Urothelium cell line (cell line): ENCODE measurements at places on chromosomes 11 and 22.

DNA sequence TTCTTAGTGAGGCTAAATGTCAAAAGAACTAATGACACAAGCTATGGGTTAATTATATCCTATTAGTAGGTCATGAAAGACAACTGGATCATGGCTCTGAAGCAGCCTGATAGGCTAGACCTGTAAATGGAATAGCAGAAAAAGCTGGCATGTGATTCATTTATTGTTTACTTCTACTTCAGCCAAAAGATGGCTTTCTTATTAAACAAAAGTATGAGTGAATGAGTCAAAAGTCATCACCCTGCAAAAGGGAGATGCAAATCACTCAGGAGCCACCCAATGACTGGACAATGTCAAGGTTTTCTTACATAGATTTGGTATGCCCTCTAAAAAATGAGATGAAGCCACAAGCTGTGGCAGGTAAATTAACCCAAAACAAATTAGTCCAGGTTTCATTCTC lies 138.0 kb downstream of the TRPC6 start:
- DNase-seq: no peak

DNA sequence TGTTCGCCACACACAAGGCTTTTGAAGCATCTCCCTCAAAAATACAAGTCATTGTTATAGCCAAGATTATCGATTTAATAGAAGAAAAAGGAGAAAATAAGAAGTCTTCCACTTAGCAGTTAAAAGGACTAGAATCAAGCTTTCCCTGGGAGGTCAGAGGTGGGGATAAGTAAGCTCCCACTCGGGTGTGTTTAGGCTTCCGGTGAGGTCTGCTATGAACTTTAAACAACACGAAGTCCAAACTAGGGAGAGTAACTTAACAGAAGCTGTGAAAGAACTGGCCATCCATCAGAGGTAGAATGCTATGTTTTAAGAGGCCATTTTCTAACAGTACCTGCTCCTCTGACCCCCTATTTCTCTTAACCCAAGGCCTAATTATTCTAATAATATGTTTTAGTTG lies 91.4 kb upstream of the APOA1 start:
- DNase-seq: no peak

DNA sequence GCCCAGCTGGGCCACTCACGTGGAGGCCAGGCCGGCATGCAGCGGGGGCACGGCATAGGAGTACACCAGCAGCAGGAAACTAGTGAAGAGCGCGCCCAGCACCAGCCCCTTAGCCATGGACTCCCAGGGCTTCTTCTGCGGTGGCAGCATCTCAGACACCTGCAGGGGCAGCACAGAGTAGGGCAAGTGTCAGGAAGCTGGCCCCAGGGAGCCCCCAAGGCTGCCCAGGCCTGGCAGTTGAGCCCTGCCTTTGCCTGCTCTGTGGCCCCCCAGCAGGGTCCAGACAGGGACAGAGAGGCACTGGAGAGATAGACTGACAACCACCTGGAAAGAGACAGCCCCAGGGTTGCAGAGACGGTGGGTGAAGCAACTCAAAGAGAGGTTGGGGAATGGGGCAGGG lies 10.7 kb upstream of the SEC14L6 start:
- no peak for DNase-seq

DNA sequence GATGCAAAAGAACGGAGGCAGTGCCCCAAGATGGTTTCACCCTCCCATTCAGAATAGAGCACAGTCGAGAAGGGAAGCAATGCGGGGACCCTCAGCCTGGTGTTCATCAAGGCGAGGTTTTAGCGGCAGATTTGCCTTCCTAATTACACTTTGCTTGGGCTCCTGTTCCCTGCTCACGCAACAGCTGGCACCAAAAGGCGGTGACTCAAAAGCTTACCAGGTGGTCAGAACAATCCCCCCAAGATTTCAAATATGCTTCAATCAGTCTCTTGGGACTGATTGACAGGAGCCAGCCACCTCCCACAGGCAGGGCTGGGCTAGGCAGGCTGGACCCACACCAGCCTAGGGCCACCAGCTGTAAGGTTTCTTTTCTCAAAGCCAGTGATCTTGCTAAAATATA lies 14.2 kb downstream of the IGSF9B start:
- no peak for DNase-seq

DNA sequence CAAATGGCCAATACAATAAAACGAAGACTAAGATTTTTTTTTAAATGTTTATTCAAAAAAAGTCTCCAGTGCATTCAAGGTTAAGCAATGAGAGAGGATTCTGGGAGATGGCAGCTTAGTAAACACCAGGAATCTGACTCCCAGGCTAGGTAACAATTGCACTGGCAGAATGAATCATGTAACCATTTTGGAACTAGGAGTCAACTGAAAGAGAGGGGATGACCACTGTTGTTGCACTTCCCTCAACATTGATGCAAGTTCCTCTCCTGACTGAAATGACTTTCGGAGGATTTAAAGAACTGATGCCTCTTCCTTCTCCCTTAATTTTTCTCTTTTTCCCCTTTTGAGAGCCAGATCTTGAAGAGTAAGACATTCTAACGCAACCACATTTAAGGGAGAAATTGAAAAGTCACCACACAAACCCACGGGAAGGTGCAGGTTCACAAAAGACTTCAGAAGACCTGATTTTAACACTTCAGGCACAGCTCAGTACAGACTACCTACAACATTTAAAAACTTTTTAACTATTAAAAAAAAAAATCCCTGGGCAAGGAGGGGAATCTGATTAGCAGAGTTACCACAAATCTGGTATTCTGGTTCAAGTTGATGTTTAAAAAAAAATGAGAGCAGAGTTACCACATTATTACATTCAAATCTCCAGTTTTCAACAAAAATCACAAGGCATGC lies 56.8 kb downstream of the FCHSD2 start:
- no peak for DNase-seq

- DNase-seq: peak; percentile 58
Observed at GRCh38 chr11:128831174-128832120, 35.6 kb downstream of the KCNJ1 start.

GRCh38 chr11:63553759-63554158 lies 9.4 kb downstream of the PLAAT2 start:
- no peak for DNase-seq

DNA sequence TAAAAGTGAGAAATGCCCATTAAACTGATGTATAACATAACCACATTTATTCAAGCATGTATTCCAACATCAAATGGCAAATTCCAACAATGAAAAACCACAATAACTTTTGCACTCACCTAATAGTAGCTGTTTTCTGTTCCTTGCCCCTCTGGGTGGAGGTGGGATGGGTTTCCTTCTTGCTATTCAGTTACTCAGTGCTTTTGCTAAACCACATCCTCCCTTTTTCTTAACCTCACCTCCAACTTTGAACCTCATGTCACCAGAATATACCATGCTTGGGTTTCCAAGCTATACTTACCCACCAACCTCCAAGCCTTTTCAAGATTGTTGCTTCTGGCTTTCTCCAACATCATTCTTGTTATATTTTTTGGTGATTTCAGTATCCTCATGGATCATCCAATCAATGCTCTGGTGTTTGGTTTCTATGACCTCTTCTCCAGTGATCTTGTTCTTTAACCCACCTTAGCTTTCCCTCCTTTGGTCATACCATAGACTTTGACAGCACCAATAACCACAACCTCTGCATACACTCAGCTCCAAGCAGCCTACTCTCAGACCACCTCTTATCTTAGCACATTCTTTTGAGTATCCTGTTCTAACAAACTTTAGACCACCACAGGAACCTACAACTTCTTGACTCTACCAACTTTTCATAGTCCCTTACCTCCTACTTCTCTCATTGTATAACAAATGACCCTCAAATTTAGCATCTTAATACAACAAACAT lies 3.2 kb upstream of the CCDC15 start:
- DNase-seq: no peak

GRCh38 chr11:70134490-70134889 lies 56.4 kb downstream of the ANO1 start:
- DNase-seq: no peak

GRCh38 chr22:22698263-22698750 lies 53.9 kb downstream of the GGTLC2 start:
- DNase-seq: no peak
